ENCODE measurements at places on chromosomes 6 and 20.

DNA sequence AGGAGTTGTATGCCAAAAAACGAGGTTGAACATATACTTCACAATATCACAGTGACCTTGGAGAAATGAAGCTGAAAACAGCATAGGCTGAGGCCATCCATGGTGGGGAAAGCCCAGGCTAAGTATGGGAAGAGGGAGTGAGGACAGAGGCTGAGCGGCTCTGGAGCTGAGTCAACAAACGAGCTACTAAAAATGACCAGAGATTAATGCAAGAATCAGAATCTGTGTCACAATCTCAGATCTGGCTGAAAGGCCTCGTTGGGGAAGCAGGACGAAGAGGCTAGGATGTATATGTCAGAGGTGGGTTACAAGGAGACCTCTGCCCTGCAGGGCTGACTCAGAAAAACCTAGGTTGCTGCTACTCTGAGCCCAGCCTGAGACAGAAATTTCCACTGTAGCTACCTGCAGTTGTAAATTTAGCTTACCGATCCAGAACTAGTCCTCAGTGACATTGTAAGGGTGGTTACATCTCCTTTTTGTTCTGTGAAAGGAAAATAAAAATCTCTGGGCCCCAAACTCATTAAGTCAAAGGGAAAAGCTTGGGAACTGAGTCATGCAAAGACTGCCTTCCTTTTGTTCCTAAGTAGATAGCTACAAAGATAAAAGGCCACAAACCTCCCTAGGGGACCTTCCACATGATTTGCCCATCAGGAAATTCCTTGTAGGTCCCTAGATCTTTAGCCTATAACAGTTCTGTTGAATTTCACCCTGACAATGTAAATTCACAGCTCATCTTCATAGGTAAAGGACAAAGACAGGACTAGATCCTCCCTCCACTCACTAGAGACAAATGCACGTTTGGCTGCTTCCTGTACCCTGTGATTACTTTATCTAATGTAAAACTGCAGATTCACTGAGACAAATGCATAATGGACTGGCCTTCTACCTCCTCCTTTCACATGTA, 8.5 kb upstream of the TUBB2A start:
- no peak for ATAC-seq

DNA sequence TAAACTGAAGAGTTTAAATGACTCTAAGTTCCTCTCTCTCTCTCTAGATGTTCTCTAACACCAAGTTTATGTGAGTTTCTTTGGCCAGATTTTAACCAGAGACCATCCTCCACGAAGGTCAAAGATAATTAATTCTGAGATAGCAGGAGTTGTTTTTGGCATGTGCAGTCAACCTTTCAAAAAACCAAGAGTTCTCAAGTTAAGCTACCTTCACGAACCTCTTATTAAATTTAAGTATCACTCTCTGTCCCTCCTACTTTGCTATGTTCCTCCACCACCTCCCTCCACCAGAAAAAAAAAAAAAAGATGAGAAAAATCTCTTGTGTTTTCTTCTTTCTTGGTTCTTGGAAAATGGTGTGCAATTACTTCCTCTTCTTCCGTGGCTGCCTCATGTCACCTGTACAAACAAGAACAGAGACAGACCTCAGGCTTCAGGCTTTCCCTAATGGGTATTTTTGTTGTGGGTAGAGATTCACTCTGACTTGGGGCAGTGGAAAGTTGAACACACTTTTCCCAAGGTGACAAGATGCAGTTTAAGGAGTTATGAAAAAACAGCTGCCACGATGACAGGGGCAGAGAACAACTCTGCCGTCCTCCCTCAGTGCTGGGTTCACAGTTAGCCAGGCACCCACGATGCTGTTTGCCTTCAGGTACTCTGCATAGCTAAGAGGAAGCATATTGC, 64.3 kb downstream of the ADTRP start:
- peak; percentile 65 for ATAC-seq

GRCh38 chr6:34103321-34103720, 42.6 kb downstream of the GRM4 start:
- no peak for ATAC-seq

DNA sequence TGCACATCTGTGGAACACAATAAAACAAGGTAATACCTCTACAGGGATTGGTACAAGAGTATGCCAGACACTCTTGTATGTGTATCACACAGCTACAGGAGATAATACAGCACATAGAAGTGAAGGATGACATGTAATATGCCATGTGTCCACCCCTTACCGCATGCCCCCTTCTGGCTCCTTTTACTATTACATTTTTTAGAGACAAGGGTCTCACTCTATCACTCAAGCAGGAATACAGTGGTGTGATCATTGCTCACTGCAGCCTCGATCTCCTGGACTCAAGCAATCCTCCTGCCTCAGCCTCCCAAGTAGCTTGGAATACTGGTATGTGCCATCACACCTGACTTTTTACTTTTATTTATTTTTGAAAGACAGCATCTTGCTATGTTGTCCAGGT, 4.2 kb upstream of the NCR3 start:
- peak; percentile 82 for ATAC-seq

DNA sequence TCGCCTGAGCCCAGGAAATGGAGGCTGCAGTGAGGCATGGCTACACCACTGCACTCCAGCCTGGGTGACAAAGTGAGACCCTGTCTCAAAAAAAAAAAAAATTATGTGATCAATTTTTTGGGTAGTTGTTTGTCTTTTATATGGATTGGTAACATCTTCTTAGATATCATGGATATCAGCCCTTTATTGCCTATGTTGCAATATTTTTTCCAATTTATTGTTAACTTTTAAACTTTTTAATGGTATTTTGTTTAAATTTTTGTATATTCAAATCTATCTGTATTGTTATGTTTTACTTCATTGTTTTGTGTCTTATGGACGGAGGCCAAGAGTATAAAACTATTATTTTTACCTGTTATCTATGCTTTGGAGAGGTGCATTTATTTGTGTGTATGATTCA, 32.4 kb upstream of the LTV1 start:
- ATAC-seq = no peak

DNA sequence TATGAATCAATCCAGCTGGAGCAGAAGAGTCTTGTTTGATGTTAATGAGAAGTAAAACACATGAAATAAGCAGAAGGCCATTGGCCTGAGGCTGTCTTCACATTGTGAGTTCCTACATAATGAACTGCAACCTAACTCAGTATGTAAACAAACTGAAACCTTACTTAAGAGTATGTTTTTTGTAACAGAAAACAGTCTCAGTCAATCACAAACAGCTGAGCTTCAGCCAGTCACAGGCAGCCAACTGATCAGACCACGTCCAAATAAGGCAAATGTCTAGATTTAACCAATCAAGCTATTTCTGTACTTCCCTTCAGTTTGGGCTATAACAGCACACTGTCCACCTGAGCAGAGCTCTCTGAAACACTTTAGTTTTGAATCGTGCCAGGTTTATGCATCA, 234.7 kb downstream of the TRDN start:
- ATAC-seq = no peak

DNA sequence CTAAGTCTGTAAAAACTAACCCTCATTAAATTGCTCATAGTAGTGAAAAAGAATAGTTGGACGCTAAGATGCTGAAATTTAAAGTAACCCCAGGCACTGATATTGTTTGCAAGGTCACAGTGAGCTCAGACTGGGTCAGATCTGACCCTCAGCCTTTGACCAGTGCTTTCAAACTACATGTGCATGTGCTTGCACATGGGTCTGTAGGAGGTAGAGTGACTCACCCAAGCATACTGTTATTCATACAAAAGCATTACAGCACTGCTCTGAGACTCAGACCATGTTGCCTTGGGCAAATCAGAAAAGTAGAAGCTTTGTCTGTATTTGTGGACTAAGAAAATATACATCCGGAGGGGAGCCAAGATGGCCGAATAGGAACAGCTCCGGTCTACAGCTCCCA, 326.4 kb upstream of the MARCKS start:
- ATAC-seq = 0 out of 3 replicates have a peak, but pooled peaks have one; percentile 28

GRCh38 chr6:16004934-16005679, 123.8 kb upstream of the MYLIP start:
- ATAC-seq = no peak

- no peak for ATAC-seq
These were observed 70.4 kb downstream of the PLCB4 start for GRCh38 chr20:9139106-9139833.

DNA sequence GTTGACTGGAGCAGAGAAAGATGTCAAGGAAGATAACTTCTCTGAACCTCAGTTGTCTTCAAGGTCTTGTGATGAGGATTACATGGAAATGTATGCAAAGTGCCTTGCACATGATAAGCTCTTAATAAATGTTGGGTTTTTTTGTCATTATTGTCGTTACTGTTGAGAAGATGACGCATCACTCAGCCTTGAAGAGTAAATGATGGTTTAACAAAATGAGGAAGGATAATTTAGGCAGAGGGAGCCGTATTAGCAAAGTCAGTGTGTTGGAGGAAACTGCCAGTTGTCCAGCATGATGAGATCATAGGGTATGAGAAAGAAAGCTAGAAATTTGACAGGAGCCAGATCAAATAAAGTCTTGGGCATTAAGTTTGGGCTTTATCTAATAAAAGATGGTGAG, 8.8 kb upstream of the SUPT3H start:
- no peak for ATAC-seq

DNA sequence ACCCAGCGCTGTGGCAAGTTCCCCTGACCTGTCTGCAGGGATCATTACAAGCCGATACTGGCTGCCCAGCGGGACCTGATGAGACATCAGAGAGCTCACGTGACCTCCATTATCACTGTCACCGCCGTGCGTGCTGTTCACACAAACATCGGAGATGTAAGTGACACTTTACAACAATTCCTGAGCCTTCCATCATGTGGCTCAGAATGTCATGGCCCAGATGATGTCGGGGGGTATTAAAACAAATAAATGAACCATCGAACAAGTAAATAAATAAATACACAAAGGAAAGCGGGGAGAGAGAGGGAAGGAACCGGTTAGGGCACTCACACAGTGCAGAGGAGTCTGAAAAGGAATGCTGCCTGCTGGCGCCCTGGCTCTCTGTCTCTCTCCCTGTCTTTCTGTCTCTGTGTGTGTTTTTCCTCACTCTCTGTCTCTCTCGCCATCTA, 195.1 kb downstream of the BMP7 start:
- ATAC-seq = no peak

DNA sequence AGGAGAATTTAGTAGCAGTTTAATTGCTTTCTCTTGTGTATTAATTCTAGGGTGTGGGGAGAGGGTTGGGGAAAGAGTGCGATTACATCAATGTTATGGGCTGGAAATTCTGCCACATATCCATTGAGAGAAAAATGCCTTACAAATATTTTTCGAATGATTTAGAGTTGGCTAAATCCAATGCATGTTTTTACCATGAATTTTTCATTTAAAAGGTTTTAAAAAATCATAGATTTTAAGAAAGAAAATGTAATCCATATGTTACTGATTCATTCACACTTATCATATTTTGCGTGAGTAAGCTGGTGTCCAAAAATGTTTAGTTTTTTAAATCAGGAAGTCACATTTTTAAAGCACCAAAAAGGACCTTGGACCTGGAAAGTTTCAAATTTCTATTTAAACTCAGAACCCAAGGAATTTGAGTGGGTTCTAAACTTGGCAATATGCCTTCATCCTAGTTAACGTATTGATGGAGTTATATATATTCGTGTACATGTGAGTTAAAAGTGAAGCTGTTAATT, 627.4 kb upstream of the CITED2 start:
- ATAC-seq = peak; percentile 74

GRCh38 chr6:7438011-7438410, 48.4 kb downstream of the RIOK1 start:
- ATAC-seq = no peak

All from SK-N-SH treated with all-trans-retinoic acid at 6 μM for 48 hours (cell line).